Naive thymus-derived CD8-positive, alpha-beta T cell (primary cell): ENCODE measurements at places on chromosomes 2 and 18. TPM values are rescaled to one million over a fixed set of nuclear protein-coding genes. Genes with fewer than 3 reads are reported as not detected.

- peak overlapping the region; percentile 99 for H3K27ac ChIP-seq
- peak overlapping the region; percentile 98 for H3K4me3 ChIP-seq
- no peak for DNase-seq
- no peaks in the 10 kb centered on the region for H3K27me3 ChIP-seq
Measured at GRCh38 chr2:71226096-71226964, 573 bp downstream of the PAIP2B start.

DNA sequence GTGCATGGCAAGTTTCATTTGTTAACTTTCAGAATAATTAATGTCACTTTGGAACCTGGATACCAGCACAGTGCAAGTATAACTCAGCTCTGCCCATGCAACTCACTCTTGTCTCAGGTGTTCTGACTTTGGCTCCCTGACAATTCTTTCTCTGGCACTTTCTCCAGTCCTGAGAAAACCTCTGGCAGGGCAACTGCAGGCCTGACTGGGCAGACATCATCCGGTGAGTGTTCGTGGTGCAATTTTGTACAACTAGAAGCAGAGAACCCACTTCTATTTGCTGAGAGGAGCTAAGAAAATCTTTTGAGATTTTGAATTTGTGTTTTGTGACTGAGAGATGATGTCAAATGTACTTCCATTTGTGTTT lies 143.0 kb downstream of the AQP4 start:
- H3K4me3 ChIP-seq: no peak overlapping the region
- DNase-seq: no peak
- H3K4me1 ChIP-seq: no peaks in the 10 kb centered on the region
- peaks cover 2% of the 10 kb centered on the region for H3K27me3 ChIP-seq

DNA sequence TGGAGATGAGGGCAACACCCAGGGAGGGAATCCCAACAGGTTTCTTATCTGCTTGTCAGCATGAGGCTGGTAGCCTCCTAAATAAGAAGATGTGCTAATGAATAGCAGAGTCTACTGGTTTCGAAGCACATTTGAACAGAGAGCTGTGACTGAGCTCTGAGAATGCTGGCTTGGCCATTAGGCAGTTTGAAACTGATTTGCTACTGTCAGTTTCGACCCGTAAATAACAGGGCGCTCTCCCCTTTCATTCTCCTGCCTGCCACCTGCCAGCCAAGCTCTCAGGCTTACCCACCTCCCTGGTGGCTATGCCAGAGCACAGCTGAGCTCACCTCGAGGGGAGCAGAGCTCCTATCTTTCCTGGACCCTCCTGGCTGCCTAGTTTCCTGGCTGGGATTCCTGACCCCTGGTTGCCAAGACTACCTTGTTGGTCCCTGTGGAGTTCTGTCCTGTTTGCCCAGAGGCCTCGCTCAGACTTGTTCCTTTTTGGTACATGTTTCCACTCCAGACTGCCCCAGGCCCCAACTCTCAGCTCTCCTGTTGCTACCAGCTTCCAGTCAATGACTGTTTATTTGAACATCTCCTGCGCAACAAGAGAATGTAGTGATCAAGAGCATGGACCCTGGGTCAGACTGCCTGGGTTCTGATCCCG lies 102.3 kb upstream of the ALPP start:
- peaks cover 31% of the 10 kb centered on the region for H3K36me3 ChIP-seq
- H3K27me3 ChIP-seq: no peaks in the 10 kb centered on the region
- H3K4me3 ChIP-seq: peak overlapping the region; percentile 49
- H3K27ac ChIP-seq: no peak overlapping the region

GRCh38 chr2:157933160-157933920 lies 57.2 kb upstream of the ACVR1 start:
- no peak overlapping the region for H3K27ac ChIP-seq
- H3K4me1 ChIP-seq: peaks cover 6% of the 10 kb centered on the region
- peaks cover 6% of the 10 kb centered on the region for H3K27me3 ChIP-seq
- no peak for DNase-seq

DNA sequence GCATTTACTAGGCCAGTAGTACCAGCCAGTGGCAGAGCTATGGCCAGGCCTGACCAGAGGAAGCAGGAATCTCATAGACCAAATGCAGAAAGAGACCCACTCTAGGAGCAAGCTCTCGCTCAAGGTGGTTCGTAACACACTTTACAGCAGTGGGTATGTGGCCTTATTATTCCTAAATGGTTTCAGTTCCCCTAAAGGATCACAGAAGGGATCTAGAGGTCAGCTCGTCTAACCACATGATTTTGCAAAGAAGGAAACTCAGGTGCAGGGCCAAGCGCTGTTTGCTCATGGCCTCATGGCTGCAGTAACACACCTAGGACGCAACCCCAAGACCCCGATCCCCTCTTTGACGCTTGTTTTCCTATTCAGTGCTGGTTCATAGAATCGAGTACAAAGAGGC lies 65.5 kb upstream of the ATG16L1 start:
- H3K4me3 ChIP-seq: no peak overlapping the region
- H3K27ac ChIP-seq: peak overlapping the region; percentile 54
- no peaks in the 10 kb centered on the region for H3K27me3 ChIP-seq
- H3K36me3 ChIP-seq: peaks cover 5% of the 10 kb centered on the region
- no peak for DNase-seq
- peaks cover 10% of the 10 kb centered on the region for H3K4me1 ChIP-seq

- no peak overlapping the region for H3K4me3 ChIP-seq
- no peak overlapping the region for H3K27ac ChIP-seq
- H3K36me3 ChIP-seq: no peaks in the 10 kb centered on the region
- peaks cover 2% of the 10 kb centered on the region for H3K27me3 ChIP-seq
- DNase-seq: no peak
- no peaks in the 10 kb centered on the region for H3K4me1 ChIP-seq
Measured at GRCh38 chr18:56315363-56315762, 323.0 kb downstream of the TXNL1 start.

TWIST2 gene
- not detected for polyA plus RNA-seq

DNA sequence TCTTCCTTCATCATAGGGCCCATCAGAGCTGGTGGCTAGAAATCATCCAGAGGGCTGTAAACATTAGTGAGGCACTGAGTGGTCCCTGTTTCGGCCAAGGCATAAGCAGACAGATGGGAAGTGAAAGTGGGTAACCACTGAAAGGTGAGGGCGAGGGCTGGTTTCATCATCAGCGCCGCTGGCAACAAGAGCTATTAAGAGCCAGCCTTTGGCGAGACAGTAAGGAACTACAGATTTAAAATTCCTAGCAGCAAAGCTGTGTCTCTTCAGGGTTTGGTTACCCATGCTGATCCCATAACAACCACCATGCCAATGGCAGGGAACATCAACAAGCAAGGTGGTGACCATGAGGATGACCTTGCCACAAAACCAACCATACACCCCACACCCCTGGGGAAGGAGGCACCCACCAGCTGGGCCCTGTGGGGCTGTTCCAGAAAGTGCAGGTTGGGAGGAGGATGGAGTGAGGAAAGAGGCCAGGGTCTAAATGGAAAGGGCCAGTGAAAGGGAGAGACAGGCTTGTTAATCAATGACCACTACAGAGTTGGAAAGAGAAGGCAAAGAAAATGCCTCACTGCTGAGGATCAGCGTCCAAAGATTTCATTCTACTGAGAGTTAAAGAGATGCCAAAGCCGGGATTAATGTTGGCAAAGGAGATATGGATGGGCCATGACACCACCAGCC lies 9.0 kb upstream of the SLC20A1 start:
- no peaks in the 10 kb centered on the region for H3K27me3 ChIP-seq
- H3K36me3 ChIP-seq: no peaks in the 10 kb centered on the region
- DNase-seq: no peak

DNA sequence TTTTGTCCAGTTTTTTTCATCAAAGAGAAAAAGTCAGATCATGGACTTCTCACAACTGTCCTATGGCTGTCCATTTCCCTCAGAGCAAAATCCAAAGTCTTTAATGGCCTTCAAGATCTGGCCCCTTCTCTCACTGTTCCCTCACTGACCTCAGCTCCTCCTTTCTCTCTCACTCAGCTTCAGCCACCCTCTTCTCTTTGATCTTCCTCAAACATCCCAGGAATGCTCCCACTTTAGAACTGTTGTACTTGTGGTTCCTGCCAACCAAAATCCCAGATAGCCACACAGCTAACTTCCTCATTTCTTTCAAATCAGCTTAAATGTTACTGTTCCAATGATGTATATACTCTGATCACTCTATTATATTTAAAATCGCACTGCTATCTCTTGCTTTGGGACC lies 82.9 kb downstream of the NUP35 start:
- DNase-seq: no peak
- no peaks in the 10 kb centered on the region for H3K27me3 ChIP-seq
- no peak overlapping the region for H3K27ac ChIP-seq
- H3K4me1 ChIP-seq: no peaks in the 10 kb centered on the region

PTPRN gene
- not detected for polyA plus RNA-seq

TLX2 gene
- not detected for polyA plus RNA-seq

DNA sequence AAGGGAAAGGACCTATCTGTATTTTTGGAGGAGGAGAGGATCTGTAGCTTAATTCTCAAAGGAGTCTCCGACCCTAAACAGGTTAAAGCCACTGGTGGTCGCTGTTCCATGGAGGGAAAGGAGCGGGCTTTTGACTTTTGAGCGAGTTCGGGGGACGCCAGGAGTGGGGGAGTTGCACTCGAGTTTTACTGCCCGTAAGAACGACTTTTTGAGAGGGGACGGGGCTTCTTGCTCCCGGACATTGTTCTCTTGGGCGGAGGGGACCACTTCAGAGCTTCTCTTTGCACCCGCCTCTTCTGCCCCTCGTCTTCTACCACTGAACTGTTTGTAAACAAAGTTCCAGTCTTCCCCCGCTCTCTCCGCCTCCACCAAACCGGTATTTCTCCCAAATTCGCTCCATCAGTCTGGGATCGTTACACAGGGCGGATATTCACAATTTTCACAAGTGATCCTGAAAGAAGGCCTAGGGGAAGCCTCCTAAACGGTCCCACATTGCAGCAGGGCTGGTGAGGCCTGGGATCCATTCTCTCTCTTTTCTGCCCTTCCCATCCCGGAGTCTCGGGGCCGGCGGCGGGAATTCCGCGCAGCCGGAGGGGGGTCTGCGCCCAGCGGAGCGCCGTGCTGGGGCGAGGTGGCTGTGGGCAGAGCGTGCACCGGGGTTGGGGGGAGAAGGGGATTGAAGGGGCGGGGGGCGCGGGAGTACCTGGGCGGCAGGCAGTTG lies 6.6 kb downstream of the DLX2 start:
- peaks cover 19% of the 10 kb centered on the region for H3K4me1 ChIP-seq
- peak overlapping the region; percentile 91 for H3K4me3 ChIP-seq
- DNase-seq: peak; percentile 38

FOXD4L1 gene
- polyA plus RNA-seq: not detected

- no peak overlapping the region for H3K4me3 ChIP-seq
- peaks cover 94% of the 10 kb centered on the region for H3K36me3 ChIP-seq
- H3K4me1 ChIP-seq: peaks cover 45% of the 10 kb centered on the region
- no peak overlapping the region for H3K27ac ChIP-seq
Measured at GRCh38 chr2:101843471-101843870, 146.0 kb downstream of the MAP4K4 start.

GRCh38 chr2:102550151-102550550 lies 69.2 kb upstream of the SLC9A2 start:
- no peak for DNase-seq
- H3K36me3 ChIP-seq: no peaks in the 10 kb centered on the region
- H3K27me3 ChIP-seq: peaks cover 3% of the 10 kb centered on the region
- no peak overlapping the region for H3K4me3 ChIP-seq

IL36RN gene
- polyA plus RNA-seq: not detected

MEP1B gene
- polyA plus RNA-seq: not detected

DNA sequence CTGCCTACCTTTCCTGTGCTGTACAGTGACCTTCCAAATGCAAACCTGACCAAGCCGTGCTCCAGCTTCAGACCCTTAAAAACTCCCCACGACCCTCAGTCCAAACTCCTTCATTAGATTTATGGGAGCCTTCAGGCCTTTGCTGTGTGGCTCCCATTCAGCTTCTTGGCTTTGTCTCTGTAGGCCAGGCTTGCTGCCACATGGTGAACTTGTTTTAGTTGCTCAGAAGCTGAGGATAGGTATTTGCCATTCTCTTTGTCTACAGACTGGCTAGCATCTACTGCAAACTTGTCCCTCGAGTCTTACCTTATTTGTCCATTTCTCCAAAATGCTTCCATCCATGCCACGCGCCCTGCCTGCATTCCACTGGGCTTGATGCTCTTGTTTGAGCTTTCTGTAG lies 49.1 kb downstream of the SOX11 start:
- no peak for DNase-seq
- H3K4me3 ChIP-seq: no peak overlapping the region
- no peak overlapping the region for H3K27ac ChIP-seq

GRCh38 chr2:157150747-157151146 lies 106.8 kb upstream of the GALNT5 start:
- H3K36me3 ChIP-seq: no peaks in the 10 kb centered on the region
- DNase-seq: no peak
- no peaks in the 10 kb centered on the region for H3K4me1 ChIP-seq

CCDC178 gene
- polyA plus RNA-seq: not detected

GRCh38 chr2:54673501-54673998 lies 49.9 kb upstream of the EML6 start:
- H3K4me1 ChIP-seq: peaks cover 17% of the 10 kb centered on the region
- peaks cover 25% of the 10 kb centered on the region for H3K36me3 ChIP-seq
- peak overlapping the region; percentile 65 for H3K4me3 ChIP-seq

DNA sequence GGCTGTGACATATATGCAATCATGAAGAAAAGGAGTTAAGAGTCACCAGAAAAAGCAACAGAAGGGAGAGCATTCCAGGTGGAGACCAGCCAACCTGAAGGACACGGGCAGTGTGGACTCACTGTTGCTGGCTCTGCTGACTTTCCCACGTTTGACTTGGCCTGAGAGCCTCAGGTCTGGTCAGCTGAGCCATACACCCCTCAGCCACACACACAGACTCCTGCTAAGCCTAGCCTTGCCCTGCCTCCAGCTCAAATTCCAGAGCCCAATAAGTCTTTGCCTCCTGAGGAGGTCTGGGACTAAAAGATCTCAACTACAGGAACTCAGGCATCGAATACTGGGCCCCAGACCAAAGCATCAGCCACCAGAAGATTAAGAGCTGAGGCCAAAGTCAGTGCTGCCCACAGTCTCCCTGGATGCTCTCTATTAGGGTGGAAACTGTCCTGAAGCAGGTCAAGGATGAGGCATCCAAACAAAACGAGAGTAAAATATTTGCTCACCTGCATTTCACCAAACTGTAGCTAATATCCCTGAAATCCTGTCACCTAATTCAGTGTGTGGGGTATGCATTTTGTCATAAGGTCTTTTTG lies 23.3 kb downstream of the CACNB4 start:
- H3K27me3 ChIP-seq: peaks cover 10% of the 10 kb centered on the region
- no peaks in the 10 kb centered on the region for H3K36me3 ChIP-seq
- H3K27ac ChIP-seq: no peak overlapping the region
- H3K4me1 ChIP-seq: no peaks in the 10 kb centered on the region
- no peak for DNase-seq

VWA3B gene
- not detected for polyA plus RNA-seq

DNA sequence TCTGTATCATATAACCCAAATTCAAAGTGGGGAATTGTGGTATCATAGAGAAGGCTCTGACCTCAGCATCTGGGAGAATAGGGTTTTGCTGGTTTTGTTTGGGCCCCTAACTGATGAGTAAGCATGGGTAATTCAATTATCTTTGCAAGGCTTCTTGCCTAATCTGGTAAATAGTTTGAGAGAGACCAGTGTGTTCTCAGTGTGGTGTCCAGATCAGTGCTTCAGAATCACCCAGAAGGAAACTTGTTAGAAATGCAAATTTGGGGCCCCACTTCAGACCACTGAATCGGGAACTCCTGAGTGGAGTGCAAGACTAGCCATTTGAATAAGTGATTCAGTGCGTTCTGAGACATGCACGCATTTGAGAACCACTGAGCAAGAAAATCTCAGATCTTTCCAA lies 282.7 kb downstream of the EPHA4 start:
- no peaks in the 10 kb centered on the region for H3K4me1 ChIP-seq
- no peak for DNase-seq
- no peak overlapping the region for H3K4me3 ChIP-seq
- no peaks in the 10 kb centered on the region for H3K36me3 ChIP-seq
- H3K27ac ChIP-seq: no peak overlapping the region

GRCh38 chr18:12430137-12430990 lies 22.6 kb downstream of the PRELID3A start:
- no peak for DNase-seq
- no peaks in the 10 kb centered on the region for H3K27me3 ChIP-seq
- no peaks in the 10 kb centered on the region for H3K4me1 ChIP-seq
- no peak overlapping the region for H3K27ac ChIP-seq
